Natural killer cell (primary cell): ENCODE measurements at places on chromosomes 4 and X.

- no peak for DNase-seq
These were observed 1080.9 kb upstream of the IGFBP7 start for GRCh38 chr4:58191109-58191508.

DNA sequence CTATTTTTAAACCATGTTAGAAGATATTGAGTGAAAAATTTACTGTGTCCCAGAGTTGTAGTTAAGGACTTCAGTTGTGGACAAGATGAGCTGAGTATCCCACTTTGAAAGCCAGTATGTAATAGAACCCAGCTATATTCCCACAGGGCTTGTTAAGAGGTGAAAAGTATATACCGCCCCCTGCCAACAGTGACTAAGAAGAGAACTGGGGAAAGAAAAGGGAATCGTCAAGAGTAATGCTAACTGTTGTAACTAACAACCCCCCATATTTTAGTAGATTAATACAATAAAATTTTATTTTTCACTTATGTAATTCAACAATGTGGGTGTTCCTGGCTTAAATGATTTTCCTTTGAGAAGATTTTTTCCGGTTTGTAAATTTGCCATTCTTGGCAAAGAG, 250.4 kb upstream of the GIMD1 start:
- DNase-seq = no peak

DNA sequence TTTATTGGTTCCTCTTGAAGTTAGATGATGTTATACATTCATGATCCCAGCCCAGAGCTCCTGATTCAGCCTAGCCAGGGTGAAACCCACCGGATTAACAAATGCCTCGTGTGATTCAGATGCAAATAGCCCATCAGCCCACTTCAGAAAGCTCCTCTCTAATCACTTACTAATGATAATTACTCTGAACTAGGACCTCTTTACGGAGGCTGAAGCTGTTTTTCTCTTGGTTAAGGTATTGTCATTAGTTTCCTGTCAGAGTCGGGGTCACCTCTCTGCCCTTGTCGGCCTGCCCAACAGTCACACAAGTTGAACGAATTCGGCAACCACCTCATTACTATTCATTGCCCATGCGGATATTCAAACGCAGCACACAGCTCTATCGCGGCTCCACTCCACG, 36.6 kb downstream of the ZFP42 start:
- no peak for DNase-seq

DNA sequence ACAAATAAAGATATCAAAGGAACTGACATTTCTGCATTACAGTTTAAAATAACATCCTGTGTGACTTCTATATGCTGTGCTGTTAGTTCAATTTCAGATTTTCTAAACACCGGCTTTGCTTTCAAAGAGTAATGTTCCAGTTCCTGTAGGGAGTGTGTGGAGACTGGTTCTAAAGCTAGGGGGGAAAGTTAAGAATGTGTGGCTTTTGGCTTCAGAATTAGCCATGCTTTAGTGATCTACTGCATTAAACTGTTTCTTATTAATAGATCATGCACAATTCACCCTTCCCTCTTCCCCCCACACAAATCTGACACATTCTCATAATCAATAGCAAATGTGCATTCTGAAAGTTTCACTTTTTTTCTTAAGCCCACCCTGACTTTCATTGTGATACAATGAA, 32.0 kb upstream of the DKK2 start:
- DNase-seq = no peak

- DNase-seq = peak; percentile 72
These were observed at the start of gene LONRF3 for GRCh38 chrX:118974088-118974907. LONRF3 (plus strand) TSS chrX:118974618; CDS start chrX:118974781, 163 bp downstream.

DNA sequence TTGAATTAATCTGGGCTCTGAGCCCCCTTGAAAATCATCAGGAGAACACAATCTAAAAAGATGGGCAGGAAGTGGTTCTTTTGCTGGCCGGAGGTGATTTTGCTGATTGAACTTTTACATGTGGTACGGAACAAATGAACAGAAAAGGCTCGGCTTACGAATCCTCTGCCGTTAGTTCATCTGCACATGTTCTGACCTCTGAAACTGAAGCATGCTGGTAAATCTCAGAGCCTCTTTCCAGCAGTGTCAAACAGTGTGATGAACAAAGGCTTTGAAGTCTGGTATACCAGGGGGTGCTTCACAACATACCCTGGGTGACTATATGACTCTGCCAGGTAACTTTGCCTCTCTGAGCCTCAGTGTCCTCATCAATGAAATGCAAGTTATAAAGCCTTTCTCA, 194.2 kb upstream of the C1QTNF7 start:
- peak; percentile 38 for DNase-seq

DNA sequence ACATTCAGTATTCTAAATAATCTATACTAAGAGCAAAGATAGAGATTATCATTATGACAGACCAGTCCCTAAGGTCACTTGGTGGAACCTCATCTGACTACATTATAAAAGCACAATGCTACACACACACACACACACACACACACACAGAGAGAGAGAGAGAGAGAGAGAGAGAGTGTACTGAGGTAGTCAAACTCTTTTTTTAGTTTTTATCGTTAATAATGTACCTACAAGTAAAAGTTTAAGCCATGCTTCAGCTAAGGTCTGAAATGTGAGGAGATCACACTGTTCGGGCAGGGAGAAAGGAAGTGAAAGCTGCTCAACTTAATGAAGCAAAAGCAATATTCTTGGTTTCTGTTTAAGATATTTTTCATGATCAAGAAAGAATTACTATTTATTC, 75.8 kb upstream of the CCDC160 start:
- DNase-seq = no peak

DNA sequence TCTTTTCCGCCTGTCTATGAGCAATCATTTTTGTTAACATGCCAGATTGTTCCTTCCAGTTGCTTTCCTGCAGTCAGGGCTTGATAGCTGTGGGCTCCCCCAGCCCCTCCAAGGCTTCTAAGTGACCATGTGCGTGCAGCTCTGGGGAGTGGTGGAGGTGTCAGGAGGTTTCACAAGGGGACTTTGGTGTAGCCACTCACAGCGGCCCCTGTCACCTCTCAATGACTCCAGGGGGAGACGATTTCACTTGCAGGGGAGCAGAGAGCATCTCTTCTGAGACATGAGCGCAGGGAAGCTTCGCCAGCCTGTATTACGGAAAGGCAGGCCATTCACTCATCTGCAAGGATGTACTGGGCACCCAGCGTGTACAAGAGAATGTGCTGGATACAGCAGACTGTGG, 3.1 kb upstream of the GPR78 start:
- no peak for DNase-seq

DNA sequence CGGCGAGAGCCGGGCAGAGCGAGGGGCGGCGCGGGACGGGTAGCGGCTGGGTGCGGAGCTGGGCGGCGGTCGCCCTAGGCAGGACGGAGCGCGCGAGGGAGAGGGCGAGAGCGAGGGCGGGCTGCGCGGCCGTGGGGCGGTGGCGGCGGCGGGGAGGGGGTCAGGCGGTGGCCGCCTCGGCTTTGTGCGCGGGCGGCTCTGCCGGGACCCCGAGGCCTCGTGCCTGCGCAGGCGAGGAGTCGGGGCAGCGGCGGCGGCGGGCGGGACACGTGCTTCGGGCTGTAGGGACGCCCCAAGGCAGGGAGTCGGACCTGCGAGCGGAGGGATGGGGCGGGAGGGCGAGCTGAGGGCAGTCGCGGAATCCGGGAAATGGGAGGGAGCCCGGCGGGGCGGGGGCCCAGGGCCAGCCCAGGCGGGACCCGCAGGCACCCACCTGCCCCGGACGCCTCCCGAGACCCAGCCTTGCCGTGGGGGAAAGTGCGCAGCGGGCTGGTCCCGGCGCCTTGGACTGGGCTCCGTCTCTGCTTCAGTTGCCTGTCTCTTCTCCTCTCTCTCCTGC, 465 bp downstream of the BMPR1B start:
- no peak for DNase-seq

DNA sequence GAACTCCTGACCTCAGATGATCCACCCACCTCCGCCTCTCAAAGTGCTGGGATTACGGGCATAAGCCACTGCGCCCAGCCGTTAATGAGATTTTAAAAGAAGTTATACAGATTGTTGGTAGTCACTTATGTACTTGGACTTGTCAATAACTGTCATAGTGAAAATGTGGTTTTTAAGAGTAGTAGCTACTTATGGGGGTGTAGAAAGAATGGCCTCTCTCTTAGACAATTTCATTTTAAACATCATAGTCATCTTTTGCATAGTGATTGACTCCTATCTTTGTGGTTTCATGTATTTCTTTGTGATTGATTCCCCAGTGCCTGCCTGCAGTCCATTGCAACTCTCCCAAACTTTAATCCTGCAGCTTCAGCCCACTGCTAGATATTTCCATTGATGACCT, 17.4 kb downstream of the FAM199X start:
- DNase-seq = no peak

DNA sequence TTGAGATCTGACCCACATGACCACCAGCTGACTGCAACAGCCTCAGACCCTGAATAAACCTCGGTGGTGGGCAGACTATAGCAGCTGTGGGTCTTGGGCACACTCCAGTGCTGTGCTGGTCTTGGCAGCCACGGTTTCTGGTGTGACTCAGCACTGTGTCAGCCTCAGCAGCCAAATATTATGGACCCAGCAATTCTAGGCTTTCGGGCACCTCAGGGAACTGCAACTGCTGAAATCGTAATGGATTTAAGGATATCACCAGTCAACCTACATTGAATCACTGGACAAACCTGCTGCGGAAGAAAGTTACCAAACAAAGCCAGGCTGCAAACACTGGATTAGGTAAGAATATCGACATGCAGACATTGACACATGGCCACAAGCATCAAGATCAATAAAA, 10.5 kb upstream of the UBE2NL start:
- no peak for DNase-seq

GRCh38 chrX:16160729-16161128, 6.6 kb upstream of the MAGEB17 start:
- no peak for DNase-seq

DNA sequence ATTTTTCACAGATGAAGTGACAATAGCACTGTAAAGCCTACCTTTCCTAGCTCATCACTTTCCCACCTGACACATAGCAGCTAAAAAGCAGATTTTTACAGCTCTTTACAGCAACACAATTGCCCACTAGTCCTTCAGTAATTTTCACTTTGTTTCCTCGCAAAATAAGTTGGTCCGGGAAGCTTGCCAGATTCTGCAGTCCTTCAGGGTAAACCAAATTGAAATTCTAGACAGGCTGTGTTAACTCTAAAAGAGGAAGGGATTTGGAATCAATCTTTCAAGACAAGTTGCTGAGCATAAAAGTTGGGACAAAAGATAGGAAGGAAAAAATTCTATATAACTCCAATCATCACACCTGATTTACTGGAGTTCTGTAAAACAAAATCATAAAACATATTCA, 8.7 kb downstream of the C1QTNF7 start:
- DNase-seq = no peak

DNA sequence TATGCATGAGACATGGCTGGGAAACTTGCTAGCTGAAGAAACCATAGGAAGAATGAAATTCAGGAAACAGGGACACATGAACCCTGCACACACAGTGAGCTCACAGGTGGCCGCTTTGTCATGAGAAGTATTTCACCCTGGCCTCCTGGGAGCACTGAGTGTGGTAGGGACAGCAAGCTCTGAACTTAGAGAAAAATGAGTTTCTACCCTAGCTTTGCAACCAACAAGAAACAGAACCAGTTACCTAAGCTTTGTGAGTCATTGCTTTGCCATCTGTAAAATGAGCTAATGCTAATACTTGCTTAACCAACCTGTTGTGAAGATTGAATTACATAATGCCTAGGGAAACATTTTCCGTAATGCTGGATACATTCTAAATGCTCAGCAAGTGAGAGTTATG, 206.6 kb upstream of the HS3ST1 start:
- DNase-seq = no peak

- DNase-seq = no peak
These were observed 41.9 kb upstream of the PDLIM3 start for GRCh38 chr4:185576962-185577950.

DNA sequence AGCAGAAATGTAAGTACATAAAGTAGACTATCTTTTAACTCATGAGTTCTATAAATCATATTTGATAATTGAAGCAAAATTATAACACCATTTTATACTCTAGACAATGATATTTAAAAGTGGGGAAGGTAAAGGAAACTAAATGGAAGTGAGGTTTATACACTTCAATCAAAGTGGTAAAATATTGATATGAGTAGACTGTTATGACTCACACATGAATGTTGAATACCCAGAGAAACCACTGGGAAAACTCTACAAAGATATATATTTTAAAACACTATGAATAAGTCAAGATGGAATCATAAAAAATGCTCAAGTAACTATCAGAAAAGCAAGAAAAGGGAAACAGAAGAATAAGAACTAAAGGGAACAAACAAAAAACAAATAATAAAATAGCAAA, 8.4 kb downstream of the VSIG1 start:
- DNase-seq = no peak

GRCh38 chr4:1512738-1513660, 106.8 kb upstream of the NKX1-1 start:
- peak; percentile 37 for DNase-seq

- DNase-seq = no peak
These were observed 6.5 kb upstream of the NUDT6 start for GRCh38 chr4:122928930-122929329.

DNA sequence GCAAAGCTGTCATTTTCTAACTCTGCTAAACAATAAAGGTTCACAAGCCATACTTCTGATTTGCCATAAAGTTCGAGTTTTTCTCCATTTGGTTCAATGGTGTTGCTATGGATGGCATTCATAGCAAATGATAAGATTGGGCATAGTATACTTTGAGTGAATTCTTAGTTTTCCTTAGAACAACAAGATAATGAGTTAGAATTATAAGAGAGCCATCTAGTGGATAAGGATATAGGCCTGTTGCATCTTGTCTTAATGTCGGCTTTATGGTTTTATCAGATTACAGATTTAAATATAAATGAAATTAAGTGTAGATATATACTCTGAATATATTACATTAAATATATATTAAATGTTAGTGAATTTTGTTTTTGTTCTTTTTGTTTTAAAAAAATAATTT, 644.6 kb downstream of the IL1RAPL1 start:
- DNase-seq = no peak

DNA sequence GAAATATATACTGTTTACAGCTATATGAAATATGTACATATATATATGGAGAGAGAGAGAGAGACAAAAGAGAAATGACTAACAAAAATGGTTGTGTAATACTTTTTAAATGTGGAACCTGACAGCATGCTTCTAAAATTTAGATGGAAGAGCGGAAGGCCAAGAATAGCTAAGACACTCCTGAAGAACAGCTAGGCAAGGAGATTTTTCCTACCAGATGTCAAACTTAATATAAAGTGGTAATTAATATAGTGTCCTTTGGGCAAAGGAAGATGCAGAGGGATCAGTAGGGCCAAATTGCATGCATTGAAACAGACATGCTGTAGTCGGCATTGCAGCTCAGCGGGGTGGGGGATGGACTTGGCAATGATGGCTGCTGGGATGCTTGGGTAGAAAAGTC, 45.2 kb downstream of the ADD1 start:
- DNase-seq = no peak
